ENCODE measurements at places on chromosomes 7 and 10.

DNA sequence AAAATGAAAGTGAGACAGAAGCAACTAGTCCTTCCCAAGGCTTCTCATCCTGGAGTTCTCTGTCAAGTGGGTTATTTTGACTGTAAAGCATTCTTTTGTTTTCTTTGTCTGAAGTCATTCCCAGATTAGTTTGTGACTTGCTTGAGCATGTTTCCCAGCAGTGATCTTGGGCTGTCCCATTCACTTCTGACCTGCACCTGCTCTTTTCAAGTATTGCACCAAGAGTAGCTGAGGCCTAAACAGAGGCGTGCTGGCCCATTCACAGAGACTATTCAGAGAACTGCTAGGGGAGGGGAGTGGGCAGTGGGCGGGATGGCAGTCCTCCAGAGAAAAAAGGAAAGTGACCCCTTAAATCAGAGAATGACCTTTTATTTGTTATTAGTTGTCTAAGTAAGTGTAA is 61.3 kb downstream of the CACNA2D1 start:
- DNase-seq, result no peak

GRCh38 chr7:45457591-45457990 is 116.6 kb upstream of the ADCY1 start:
- DNase-seq, result no peak

GRCh38 chr7:151256410-151257045 is 8.0 kb upstream of the SMARCD3 start:
- DNase-seq, result no peak

DNA sequence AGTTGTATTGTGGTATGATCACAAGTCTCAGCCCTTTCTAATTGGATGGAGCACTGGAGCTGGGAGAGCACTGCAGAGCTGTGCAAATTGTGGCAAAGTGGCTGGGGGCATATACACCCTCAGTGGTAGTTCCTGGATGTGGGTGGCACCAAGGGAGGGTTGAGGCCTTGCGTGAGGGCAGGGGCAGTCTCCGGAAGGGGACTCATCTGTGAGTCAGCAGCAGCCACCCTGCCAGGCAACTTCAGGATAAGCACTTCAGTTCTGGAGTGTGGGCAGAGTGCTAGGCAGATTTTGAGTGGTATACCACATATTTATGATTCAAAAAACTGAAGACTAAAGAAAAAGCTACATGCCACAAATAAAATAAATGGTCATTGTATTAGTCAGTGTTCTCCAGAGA is 210.5 kb downstream of the ETV1 start:
- DNase-seq, result no peak

DNA sequence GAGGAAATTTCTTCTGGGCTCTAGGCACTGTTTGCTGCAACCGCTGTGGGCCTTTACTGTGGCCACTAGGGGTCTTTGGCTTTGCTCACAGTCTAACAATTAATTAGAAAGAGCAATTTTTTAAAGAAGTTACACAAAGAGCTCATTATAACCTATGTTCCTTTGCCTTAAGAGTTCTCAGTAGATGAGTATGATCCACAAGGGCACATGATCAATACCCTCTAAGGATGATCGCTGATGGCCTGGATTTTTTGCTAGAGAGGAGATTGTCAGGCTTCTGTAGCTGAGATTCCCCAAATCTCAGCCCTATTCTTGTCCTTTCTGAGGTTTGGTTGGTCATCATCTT is 80.8 kb upstream of the RHOBTB1 start:
- DNase-seq, result no peak
